Fibroblast of lung (primary cell): ENCODE measurements at places on chromosomes 5 and 9. TPM values are rescaled to one million over a fixed set of nuclear protein-coding genes. Genes with fewer than 3 reads are reported as not detected.
A peak's percentile ranks its signal among the peaks of the same experiment; 100 is the strongest.

GRCh38 chr9:110648696-110649095 lies 19.9 kb upstream of the MUSK start:
- no peak for DNase-seq

PNPLA7 gene
- total RNA-seq: 1.3 and 3.0 TPM in 2 replicates

DNA sequence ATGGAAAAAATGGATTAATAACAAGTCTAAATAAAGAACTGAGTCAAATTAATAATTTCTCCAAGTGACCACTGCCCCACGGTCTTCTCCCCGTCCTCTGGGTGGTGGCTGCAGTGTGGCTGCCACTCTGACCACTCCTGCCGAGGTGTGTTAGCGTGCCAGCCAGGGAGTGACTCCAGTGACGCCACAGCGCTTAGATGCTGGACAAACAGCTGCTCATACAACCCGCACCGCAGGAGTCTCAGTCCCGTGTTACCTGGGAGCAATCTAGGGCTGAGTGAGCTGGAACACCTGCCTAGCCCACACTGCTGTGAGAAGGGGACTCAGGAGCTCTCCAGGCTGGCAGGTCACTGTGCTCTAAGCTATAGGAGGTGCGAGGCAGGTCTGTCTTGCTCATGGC lies 10.2 kb downstream of the MAPK9 start:
- no peak for DNase-seq

DNA sequence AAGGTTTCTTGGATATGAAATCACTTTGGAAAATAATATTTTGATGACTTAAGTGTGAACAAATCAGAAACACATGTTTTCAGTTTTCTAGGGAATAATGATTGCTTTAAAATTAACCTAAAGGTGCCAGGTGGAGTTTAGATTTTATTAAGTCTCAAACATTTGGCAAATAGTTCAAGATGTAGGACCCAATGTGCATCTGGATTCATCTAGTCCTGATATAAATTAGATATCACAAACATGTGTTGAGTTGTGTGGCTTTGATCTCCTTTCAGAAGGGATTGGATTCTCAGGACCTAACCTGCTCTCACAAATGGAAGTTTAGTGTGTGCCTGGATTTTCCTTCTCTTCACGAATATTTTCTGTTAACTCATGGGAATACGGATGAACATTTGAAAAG lies 291.4 kb upstream of the ISL1 start:
- DNase-seq: no peak

GRCh38 chr9:68545033-68545705 lies 4.5 kb upstream of the TMEM252 start:
- no peak for DNase-seq

GRCh38 chr5:154228696-154229095 lies 38.2 kb downstream of the GALNT10 start:
- DNase-seq: no peak

GRCh38 chr5:10363519-10364185 lies 10.2 kb downstream of the MARCHF6 start:
- DNase-seq: no peak

ANKRD34B gene
- not detected in 2 replicates for total RNA-seq

GHR gene
- 2.3 and 5.4 TPM in 2 replicates for total RNA-seq

- no peak for DNase-seq
These were observed 21.6 kb downstream of the RIC1 start for GRCh38 chr9:5650356-5651105.

GRCh38 chr9:113602126-113603047 lies 138.9 kb downstream of the RGS3 start:
- DNase-seq: peak; percentile 84

GRCh38 chr9:134486143-134486591 lies 155.4 kb upstream of the COL5A1 start:
- DNase-seq: no peak

GRCh38 chr5:100186181-100186580 lies 349.0 kb upstream of the FAM174A start:
- no peak for DNase-seq

KIAA1958 gene
- total RNA-seq: 2.1 and 3.0 TPM in 2 replicates

ZFR gene
- total RNA-seq: 78.6 and 113 TPM in 2 replicates

DNA sequence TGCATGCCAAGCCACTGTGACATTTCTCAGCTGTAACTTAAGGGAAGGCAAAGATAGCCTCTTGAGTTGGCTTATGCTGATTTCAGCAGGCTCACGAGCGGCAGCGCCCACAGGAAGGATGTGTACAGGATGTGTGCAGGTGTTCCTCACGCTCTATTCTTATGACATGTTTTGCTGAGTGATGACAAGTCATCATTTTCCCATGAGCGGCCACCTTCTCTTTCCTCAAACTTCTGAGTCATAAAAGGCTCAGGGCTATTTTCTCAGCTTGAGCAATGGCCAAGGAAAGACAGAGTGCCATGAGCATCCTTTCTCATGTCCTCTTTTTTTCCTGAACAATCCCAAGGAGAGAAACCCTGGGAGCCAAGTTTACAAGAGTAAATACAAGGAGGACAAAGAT lies 365.9 kb downstream of the PLK2 start:
- no peak for DNase-seq

- no peak for DNase-seq
These were observed 694 bp upstream of the UAP1L1 start for GRCh38 chr9:137076636-137077009.
